ENCODE measurements at places on chromosomes 12 and 14.
A peak's percentile ranks its signal among the peaks of the same experiment; 100 is the strongest.

DNA sequence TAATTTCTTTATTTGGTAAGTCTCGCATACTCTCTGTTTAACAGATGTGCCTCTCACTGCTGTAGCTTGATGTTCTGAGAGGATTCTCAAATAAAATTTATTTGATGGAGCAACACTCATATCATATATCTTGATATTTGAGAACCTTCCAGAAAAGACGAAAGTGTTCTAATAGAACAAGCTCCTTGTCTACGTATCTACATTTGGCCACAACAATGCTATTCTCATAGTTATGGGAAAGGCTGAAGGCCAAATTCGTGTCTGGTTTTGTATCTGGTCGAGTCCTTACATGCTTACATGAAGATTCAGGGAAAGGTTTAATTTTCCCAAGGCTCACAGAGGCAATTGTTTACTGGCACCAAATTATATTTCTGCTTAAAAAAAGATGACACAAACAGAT, 186.7 kb upstream of the SLC38A2 start:
- no peak for DNase-seq

DNA sequence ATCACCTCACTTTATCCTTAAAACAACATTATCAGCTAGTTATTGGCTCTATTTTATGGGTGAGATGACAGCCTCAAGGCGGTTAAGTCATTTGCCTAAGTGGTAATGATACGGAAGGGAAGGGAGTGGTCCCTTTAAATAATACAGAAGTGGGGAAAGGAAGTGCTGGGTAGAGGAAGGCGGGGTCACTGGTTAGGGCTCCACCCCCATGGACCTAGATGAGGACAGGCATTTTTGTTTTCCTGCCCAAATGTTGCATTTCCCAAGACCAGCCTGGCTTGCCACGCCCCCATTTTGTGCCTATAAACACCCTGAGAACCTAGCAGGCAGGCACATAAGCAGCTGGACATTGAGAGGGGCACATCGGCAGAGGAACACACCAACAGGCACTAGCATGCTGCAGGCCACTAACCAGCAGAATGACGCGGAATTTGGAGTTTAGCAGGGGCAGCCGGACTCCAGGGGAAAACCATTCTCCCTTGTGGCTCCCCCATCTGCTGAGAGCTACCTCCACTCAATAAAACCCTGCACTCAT, 100.9 kb downstream of the EPS8 start:
- DNase-seq: no peak

GRCh38 chr12:109753959-109754358, 40.3 kb downstream of the FAM222A start:
- DNase-seq: no peak

GRCh38 chr14:97633131-97633738, 836.1 kb downstream of the VRK1 start:
- no peak for DNase-seq

DNA sequence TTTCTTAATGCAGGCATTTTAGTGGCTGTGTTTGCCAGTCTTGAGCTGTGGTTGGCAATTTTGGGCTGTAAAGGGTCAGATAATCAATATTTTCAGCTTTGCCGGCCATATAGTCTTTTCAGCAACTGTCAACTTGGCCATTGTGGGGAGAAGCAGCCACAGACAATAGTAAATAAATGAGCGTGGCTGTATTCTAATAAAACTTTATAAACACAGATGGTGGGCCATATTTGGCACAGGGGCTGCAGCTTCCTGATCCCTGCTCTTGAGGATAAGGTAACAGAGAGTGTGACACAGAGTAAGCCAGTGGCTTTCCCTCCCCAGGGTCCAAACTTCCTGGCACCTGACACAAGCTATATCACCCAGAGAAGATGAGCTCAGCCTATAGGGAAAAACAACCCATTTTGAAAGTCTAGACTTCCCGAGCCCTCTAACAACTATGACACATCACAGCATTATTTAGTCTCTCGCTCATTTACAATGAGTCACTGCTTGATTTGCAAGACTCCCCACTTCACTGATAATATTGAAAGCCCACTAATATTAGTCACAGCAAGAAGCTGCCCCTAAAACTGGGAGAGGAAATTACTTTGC, 163.1 kb upstream of the TMPO start:
- peak; percentile 83 for DNase-seq

- DNase-seq: no peak
Measured at GRCh38 chr12:23356440-23356839, 593.0 kb downstream of the SOX5 start.

DNA sequence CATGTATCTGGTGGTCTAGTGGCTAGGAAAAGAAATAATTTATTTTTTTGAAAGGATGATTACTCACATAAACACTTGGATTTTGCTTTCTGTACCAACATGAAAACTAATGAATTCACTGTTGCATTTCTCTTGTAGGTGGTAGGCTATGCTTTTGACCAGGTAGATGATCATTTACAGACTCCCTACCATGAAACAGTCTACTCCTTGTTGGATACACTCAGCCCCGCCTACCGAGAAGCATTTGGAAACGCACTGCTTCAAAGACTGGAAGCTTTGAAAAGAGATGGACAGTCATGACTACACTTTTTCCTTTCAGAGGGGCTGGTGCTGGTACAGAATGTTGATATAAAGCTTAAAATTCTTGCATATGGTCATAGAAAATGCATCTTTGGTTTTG, 6.5 kb upstream of the AK7 start:
- no peak for DNase-seq

All from HS-27A (cell line).